NK-92 treated with Interleukin-12 subunit alpha and Interleukin-12 subunit beta, amount 100 ng/mL, for 24 hours (cell line): ENCODE measurements at places on chromosomes 7 and 10.

- DNase-seq: no peak
Measured at GRCh38 chr7:12490107-12490688, 80.3 kb upstream of the SCIN start.

GRCh38 chr7:111025006-111025405 is 65.9 kb upstream of the LRRN3 start:
- DNase-seq: no peak

DNA sequence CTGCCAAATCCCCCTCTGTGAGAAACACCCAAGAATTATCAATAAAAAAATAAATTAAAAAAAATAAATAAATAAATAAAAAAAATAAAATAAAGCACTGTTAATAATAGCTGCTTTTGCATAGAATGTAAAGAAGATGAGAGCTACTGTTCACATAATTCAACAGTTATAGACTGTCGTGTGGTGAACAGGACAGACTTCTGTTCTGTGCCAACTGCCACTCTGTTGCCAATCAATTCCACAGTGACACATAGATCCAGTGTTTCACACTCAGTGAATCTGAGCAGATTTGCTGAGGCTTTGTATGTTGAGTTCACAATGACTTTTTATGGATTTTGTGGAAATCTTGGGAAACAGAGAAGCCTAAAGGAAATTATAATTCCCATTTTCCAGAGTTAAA is 14.9 kb downstream of the ARHGAP19 start:
- no peak for DNase-seq

DNA sequence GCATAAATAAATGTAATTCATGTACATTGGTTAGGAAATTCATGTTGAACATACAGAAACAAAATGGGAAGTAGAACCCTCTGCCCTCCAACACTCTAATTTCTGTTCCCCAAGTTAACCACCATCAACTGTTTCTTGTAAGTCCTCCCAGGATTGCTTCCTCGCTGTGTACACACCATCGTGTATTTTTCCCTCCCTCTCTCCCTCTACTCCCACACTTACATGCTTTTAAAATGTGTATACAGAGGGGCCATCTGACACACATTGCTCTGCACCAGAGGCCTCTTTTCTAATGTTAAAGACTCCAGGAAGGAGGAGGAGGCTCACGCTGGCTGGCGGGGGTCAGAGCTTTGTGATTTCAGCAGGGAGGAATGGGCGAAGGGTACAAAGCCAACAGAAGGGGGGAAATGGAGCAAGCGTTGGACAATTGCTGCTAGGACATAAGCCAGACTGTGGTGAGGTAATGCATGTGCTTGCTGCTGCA is 1.9 kb upstream of the EPHA1 start:
- no peak for DNase-seq

GRCh38 chr7:121081327-121081936 is 92.9 kb downstream of the CPED1 start:
- DNase-seq: no peak

DNA sequence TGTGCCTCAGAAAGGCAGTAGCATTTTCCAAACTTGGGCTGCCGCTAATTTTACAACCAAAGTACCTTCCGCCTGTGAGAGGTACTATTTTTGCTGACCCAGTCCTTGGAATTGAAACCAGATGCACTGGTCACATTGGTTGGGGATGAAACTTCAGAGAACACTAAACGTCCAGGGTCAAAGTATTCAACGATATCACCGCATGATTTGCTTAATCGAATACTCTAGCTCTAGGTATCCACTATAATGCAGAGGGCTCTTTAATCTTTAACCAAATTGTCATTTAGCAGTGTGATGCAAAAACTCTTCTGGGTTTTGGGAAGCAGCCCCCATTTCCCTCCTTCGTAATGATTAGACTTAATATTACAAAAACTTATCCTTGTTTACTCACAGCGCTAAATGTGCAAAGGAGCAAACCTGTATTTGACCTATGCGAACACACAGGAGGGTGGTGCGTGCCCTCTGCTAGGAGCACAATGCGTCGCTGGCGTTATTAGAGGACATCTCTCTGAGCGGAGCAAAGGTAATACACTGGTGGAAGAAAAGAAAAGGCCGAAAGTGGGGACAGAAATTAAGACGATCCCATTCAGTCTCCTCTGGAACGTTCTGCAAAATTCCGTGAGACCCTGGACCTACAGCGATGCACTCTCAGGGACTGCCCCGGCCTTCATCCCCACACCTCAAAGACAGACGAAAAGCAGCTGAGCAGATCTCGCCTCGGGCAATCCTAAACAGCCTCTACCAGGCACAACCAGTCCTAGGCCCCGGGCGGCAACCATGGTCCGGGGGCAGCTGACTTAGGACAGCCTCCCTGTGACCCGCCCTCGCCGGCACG is 916 bp upstream of the EEPD1 start:
- no peak for DNase-seq

GRCh38 chr10:76122056-76122455 is 690.6 kb downstream of the LRMDA start:
- DNase-seq: no peak

GRCh38 chr7:68147614-68148238 is 1151.1 kb downstream of the TYW1 start:
- no peak for DNase-seq

DNA sequence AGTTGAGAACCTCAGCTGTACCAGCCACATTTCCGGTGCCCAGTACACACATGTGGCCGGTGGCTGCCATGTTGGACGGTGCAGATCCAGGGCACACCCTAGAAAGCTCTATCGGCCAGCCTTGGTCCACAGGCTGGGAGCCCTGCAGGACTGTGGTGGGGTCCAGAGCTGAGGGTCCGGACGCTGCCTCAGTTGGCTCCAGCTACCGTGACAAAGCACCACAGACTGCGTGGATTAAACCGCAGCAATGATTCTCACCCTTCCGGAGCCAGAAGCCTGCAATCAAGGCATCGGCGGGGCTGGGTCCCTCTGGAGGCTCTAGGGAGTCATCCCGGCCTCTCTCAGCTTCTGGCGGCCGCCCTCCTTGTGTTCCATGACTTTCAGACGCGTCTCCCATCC is 50.1 kb downstream of the PDGFA start:
- no peak for DNase-seq

- DNase-seq: no peak
Measured at GRCh38 chr10:43264965-43265798, 1.7 kb downstream of the RASGEF1A start.

GRCh38 chr7:42672339-42672999 is 239.4 kb downstream of the C7orf25 start:
- no peak for DNase-seq

- no peak for DNase-seq
Measured at GRCh38 chr7:88226886-88227516, 7.2 kb upstream of the SRI start.

GRCh38 chr7:129143724-129144094 is 798 bp upstream of the TSPAN33 start:
- no peak for DNase-seq

GRCh38 chr7:22660293-22660692 is 66.7 kb upstream of the IL6 start:
- DNase-seq: no peak

- DNase-seq: no peak
Measured at GRCh38 chr7:47078241-47078640, 503.7 kb downstream of the TNS3 start.

- no peak for DNase-seq
Measured at GRCh38 chr7:27148031-27148755, 619 bp upstream of the HOXA6 start.

DNA sequence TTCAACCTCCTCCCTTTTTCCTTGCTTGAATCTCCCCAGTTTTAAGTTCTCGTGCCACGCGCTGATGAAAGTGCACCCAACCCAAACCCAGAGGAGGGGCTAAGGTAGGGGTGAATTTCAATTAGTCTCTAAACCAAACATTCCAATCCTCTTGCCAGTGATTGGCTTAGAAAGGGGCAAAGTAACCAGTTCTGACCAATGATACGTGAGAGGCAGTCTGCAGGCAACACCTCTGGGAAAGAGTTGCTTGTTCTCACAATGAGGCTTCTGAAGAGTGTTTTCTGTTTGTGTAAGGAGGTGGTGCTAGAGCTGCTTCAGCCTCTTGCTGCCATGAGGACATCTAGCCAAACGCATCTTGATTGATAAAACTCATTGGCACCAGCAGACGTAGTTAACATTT is 21.8 kb downstream of the SLC35G1 start:
- DNase-seq: no peak

GRCh38 chr10:14645239-14645960 is 129.3 kb downstream of the FAM107B start:
- DNase-seq: no peak

- DNase-seq: no peak
Measured at GRCh38 chr7:8566016-8566415, 132.6 kb downstream of the NXPH1 start.
